ENCODE measurements at places on chromosomes 16 and 17.

DNA sequence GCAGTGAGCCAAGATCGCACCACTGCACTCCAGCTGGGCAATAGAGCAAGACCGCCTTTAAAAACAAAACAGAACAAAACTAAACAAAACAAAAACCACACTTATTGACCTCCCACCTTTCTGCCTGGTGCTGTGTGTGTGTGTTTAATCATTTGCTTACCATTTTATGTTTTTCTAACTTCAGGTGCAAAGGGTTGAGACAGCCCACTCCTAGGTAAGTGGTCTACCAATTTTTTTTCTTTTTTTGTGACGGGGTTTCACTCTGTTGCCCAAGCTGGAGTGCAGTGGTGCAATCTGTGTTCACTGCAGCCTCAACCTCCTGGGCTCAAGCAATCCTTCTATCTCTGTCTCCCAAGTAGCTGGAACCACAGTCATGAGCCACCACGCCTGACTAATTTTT is 65.8 kb downstream of the SALL1 start:
- no peak for DNase-seq

GRCh38 chr17:60354223-60354622 is 37.7 kb downstream of the USP32 start:
- DNase-seq: peak; percentile 45

- no peak for DNase-seq
Measured at GRCh38 chr16:55642611-55643010, 13.2 kb upstream of the SLC6A2 start.

DNA sequence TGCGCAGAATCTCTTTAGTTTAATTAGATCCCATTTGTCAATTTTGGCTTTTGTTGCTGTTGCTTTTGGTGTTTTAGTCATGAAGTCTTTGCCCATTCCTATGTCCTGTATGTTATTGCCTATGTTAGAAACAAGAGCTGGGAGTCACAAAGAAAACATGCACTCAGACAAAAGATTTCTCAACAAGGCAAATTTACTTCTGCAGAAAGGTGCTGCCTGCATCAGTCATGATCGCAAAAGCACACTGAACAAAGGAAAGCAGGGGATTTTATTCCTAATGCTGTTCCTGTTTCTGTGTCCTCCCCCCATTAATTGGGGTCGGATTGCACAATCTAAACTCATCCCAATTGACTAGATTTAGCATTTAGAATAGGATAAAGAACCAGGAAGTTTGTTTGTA is 55.9 kb downstream of the ATF7IP2 start:
- no peak for DNase-seq

- no peak for DNase-seq
Measured at GRCh38 chr17:16916557-16916920, 55.4 kb downstream of the TNFRSF13B start.

GRCh38 chr16:49531931-49532840 is 158.6 kb downstream of the C16orf78 start:
- no peak for DNase-seq

GRCh38 chr17:20987511-20987910 is 55.3 kb downstream of the USP22 start:
- peak; percentile 80 for DNase-seq

DNA sequence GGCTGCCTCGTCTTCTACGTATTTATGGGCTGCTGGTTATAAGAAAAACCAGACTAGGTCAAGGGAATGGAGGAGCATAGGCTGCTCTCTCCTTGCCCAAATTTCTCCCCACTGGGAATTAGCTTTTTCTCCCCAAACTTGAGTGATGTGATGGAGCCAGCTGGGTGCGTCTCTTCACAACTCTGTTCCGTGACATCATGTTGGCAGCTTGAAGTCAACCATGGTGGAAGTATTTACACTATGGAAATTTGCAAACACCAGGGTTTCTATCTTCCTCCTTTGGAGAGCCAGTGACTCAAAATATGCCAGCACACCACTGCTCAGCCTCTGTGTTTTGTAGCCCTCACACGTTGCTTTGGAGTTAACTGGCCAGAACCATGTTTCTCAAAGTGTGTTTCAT is 78.1 kb downstream of the OR1D5 start:
- DNase-seq: no peak

GRCh38 chr17:63506627-63507026 is 16.5 kb upstream of the KCNH6 start:
- DNase-seq: no peak

GRCh38 chr17:806346-806745 is 24.2 kb downstream of the MRM3 start:
- no peak for DNase-seq

DNA sequence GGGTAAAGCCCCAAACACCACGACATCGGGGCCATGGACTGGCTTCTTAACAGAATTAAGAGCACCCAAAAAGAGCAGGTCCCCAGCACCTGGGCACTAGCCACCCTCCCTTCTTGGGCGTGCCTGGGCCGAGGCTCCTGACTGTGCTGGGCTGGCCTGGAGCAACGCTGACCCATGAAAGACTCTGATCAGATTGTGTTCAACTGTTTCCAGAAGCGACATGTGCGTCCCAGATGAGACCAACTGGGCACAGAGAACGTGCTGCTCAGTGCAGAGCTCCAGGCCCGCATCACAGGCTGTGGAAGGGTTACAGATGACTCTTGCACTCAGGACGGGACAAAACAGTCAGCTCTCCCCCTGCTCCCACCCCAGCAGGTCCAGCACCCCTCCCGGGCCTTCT is 100.7 kb downstream of the KCNJ12 start:
- DNase-seq: no peak

GRCh38 chr17:75774991-75775668 is 9.5 kb upstream of the UNK start:
- DNase-seq: peak; percentile 45
